ENCODE measurements at places on chromosomes 4 and X.

DNA sequence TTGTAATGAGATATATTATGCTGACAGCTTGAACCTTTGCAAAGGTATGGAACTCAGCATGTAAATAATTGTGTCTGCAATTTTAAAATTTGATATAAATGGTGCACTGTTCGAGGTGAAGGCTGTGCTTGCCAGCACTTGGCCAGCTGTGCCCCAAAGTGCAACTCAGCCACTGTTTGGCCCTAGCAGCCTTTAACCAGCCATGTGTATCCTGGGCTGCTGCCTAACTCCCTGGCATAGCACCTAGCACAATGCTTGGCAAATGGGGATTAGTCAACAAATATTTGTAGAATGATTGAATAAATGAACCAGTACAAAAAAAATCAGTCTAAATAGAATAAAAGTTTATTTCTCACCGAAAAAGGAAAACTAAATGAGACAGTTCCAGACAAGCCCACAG is 83.8 kb upstream of the ZIC3 start:
- DNase-seq = no peak

- DNase-seq = no peak
Observed at GRCh38 chrX:54359408-54359807, 1.6 kb upstream of the WNK3 start.

- no peak for DNase-seq
Observed at GRCh38 chr4:26758899-26759298, 101.7 kb upstream of the STIM2 start.

- no peak for DNase-seq
Observed at GRCh38 chr4:83138946-83139345, 24.4 kb upstream of the PLAC8 start.

DNA sequence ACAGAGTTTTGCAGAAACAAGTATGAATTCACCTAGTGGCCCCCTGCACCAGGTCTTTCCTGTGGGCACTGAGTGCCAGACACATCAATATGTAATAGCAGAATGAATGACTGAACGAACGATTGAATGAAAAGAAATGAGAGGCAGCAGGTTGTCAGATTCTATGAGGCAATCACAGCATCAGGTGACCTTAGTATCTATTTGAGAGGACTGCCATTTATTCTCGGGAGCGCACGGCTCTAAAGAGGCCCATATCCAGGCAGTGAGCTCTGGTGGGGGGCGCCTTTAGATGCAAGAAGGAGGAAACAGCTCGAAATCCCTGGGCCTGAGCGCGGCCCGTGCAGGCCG is 528 bp upstream of the SLC25A4 start:
- no peak for DNase-seq

- DNase-seq = no peak
Observed at GRCh38 chr4:85495621-85496020, 20.7 kb downstream of the ARHGAP24 start.

DNA sequence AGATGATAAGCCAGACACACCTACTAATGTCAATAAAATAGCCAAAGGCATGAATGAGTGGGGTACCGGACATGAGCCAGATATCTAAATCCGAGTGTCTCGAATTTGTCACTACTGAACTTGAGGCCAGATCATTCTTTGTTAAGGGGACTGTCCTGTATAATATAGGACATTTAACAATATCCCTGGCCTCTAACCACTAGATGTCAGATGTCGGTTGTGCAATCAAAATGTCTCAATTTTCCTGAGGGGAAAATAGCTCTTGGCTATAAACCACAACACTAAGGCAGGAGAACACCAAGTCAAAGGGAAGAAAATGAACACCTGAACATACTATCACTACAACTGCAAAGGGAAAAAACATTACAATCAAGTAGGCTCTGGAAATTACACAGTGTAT is 154.5 kb downstream of the GPM6A start:
- DNase-seq = no peak

DNA sequence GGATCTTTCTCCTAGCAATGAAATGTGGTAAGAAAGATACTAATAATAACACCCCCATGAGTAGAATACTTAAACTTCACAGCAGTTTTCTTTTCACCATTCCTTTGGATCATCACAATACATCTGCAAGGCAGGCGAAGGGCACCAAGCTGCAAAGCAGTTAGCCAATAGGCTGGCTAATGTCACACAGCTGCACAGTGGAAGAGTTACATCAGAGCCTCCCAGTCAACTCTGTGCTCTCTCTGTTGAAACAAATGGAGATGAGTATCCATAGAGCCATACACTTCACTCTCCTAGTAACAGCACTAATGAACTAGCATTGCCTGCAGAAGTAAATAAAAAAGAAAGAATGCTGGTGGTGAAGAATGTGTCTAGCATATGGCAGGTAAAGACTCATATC is 139.0 kb downstream of the ATG4A start:
- no peak for DNase-seq

DNA sequence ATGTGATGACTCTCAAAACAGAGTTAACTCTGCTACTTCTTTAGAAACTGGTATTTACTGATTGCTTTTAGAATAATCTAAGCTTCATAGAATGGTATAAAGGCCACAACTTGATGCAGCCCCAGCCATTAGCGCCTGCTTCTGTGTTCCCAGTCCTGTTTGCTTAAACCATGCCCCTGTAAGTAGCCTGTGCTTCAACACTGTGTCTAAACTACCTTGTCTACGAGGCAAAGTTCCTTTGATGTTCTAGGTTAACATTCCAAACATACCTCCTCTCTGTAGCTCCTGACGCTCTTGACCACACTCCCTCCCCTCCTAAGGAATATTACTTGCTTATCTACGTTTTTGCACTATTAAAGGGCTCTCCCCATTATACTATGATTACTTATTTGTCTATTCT is 352.5 kb upstream of the ADGRL3 start:
- DNase-seq = no peak

DNA sequence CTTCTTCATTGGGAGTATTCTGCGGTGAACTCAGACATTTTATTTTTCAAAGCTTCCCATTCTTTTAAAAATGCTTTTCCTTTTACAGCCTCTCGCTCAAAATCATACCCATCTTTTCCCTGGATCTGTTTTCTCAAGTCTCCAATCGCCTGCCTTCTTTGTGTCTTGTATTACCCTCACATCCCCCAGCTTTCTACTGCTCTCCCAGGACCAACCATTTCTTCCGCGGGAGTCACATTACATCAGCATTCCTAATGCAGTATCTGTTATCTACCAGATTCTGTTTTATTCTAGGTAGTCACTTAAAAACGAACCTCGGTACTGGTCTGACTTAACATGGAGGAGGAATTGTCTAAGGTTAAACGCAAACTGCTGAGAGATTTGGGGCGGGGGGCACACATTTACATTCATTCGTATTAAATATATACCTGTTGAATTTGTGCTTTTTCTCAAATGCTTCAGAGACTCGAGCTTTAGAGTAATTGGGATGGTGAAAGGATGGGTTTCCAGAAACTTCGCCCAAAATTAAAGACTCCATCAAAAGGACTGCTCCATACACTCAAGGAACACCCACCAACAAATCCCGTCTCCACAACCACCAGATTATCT is 493 bp upstream of the UCHL1 start:
- DNase-seq = no peak

GRCh38 chr4:683982-684622 is 4.8 kb downstream of the SLC49A3 start:
- peak; percentile 12 for DNase-seq

- no peak for DNase-seq
Observed at GRCh38 chrX:10482261-10482660, 138.1 kb downstream of the MID1 start.

- no peak for DNase-seq
Observed at GRCh38 chr4:65839164-65839931, 169.1 kb upstream of the EPHA5 start.

GRCh38 chr4:111934314-111934713 is 210.9 kb upstream of the FAM241A start:
- DNase-seq = no peak

DNA sequence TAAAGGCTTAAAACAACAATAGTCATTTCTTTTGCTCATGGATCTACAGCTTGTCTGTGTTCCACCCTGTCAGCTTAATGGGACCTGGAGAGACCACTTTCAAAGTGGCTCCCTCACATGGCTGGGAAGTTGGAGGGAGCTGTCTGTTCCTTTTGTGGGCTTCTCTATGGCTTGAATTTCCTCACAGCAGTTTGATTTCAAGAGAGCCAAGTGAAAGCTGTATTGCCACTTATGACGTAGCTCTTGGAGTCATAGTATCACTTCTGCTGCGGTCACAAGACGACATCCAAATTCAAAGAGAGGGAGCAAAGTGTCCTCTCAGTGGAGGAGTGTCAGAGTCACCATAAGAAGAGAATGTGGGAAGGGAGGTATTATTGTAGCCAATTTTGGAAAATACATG is 22.7 kb upstream of the ACSL1 start:
- no peak for DNase-seq

DNA sequence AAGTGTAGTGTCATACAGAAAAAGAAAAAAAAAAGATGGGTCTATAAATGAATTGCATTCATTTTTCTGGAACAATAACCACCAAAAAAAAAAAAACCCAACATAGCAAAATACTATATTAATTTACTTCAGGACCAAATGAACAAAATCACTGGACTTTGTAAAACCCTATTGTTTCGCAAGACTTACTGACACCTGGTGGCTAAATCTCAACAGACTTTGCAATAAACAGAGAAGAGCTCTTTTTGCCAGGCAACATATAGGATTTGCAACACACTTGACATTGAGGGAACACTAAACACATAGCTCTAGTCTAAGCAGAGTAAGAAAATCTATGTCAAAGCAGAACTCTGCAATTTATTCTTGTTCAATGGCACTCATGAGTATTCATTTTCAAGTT is 990.2 kb downstream of the STPG2 start:
- peak; percentile 0 for DNase-seq

- DNase-seq = no peak
Observed at GRCh38 chr4:55466001-55466400, 70.2 kb downstream of the TMEM165 start.

DNA sequence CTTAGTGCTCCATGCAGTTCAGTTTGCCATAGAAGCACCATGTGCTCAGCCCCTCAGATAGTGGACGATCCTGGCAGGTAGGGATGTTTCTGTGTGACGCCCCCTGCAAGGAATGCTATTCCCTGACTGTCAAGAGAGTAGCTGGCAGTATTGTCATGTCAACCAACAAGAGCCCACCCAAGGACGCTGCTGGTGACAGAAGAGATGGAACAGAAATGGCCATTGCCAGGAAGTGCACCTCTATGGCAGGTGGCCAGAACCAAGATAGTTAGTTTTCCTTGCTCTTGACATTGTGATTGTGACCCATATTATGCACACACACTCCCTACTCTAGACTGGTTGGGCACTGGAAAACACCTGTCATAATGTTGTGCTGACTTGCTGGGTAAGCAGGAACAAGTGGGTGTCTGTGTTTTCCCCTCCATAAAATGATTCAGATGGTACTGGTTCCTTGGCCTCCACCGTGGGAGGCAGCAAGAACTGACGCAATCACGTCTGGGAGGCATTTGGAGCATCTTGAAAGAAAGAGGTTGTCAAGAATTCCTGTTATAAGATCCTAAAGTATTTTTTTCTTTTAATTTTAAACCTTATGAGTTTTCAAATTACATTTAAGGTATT is 507.9 kb downstream of the MID1IP1 start:
- DNase-seq = no peak

DNA sequence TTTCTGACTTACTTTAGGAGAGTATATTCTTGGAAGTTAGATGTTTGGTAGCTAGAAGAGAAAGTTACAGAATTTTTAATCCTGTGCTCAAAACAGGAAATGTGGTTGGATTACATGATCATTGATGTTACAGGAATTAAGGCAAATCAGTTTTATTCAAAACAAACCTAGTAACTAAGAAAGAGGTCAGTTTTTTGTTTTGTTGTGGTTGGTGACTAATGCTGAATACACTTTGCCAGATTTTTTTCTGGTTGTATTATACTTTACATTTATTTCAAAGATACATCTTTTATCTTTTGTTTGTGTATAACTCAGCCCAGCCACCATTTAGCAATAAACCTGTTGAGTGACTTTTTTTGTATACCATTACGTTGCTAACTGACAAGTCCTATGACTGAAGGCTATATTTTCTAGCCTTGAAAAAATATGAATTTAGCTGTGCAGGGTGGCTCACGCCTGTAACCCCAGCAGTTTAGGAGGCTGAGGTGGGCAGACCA is 116.7 kb downstream of the KLHL8 start:
- no peak for DNase-seq

DNA sequence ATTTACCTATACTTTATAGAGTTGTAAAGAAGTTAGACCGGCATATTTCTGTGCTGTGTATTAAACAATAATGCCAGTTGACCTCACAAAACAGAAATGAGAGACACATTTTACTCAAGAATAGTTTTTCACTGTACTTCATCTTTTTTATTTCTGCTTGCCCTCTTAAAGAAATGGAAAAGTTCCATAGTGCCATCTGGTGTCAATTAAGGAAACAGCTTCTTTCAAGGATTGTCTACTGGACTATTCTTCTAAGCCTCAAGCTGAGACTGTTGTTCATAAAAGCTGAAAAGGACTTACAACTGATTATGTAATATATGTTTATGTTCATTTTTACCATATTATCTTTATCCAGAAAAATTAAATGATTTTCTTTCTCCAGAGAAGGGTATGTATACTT is 1523.7 kb downstream of the ARAP2 start:
- DNase-seq = peak; percentile 12

DNA sequence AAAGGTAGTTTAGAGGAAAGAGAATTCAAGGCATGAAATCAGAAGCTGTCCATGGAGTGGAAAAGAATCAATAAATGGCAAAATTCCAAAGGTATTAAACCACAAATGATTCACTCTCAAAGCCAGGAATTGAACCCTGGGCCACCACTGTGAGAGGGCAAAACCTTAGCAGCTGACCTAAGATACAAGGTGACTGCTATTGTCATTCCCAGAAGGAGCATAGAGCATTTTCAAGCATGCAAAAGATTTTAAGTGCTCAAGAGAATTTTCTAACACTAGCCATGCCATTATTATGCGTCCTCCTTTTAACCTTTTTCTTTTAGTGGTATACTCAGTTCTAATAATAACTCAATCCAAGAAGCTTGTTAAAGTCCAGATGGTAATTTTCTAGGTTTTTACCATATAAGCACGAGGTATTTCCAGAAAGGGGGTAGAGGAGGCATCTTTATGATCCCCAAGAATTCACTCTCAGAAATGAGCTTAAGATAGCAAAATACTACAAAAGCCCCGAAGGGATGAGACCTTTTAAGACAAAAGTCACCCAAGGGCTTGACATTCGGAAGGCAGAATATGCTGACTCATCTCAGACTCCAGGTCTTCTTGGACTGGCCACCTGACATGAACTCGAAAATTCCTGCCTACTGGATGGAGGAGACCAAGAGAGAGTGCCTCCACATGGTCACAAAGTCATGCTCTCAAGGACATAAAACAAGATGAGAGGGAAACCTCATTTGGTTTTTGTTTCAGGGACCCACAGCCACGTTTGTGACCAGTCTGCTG is 13.8 kb upstream of the PAGE5 start:
- DNase-seq = no peak

DNA sequence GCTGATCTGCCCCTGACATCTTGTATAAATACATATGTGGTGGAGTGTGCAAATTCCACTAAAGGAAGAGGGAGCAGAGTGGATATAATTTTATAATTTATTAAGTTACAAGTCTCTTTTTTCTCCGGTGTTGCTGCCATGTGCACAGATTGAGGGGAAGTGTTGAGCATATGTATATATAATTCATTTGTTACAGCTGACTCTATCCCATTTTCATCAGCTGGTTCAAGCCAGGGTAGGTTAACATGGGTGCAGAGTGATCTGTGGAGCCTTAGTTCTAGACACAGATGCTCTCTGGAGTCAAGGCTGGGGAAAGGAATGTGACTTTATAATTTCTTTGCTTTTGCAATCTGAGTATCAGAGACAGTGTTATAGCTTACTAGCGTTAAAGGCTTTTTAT is 103.5 kb downstream of the WWC2 start:
- no peak for DNase-seq

- DNase-seq = no peak
Observed at GRCh38 chr4:153791746-153792617, 3.1 kb upstream of the SFRP2 start.

Measured in NCI-H524 treated with DMSO at 0.1 percent for 48 hours (cell line).